Bone marrow (tissue), 2 donors: ENCODE measurements at places on chromosomes 13 and 19.

DNA sequence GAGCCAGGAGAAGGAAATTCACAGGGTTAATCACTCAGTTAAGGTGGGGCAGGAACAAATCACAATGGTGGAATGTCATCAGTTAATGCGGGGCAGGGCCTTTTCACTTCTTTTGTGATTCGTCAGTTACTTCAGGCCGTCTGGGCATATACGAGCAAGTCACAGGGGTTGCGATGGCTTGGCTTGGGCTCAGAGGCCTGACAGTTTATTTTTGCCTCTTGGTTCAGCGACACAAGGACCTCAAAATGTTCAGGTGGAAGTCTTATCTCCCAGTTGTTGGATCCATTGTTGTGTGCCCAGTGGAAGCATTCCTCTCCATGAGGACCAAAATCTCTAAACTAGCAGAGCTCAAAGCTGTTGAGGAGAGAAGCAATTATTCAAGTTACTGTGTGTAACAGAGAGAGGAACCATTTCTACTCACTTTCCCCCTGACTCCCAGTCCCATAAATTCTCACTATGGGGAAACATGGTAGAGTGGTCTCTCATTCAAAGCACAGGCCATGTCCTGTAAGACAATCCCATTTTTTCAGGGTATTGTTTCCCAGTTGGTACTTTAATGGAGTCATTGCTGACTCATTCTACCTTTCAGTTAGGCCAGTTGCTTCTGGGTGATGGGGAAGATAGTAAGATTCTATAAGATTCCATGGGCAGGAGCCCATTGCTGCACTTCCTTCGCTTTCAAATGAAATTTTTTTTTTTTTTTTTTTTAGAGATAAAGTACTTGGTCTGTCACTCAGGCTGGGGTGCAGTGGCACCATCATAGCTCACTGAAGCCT is 8.8 kb upstream of the COX7A1 start:
- no peak for DNase-seq

GRCh38 chr13:90414691-90415596 is 932.5 kb upstream of the MIR17HG start:
- no peak for DNase-seq

DNA sequence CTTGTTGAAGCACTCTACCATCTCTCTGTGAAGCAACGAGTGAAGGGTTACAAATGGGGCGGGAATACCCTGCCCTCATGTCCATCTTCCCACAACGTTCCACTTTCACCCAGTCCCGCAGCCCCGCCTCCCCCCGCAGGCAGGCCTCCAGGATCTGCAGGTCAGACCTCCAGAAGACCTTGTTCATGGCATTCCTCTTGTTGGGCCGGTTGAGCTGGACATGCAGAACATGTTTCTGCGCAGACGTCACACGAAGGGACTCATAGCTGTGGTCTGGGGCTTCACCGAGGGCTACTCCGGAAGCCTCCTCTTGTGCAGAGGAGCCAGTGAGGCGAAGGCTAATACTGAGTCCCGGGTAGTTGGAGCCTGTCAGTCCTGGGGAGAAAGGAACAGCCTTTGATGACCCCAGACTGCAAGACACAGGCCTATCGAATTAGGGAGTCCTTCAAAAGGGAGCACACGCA is 420 bp downstream of the ECH1 start:
- DNase-seq: no peak

DNA sequence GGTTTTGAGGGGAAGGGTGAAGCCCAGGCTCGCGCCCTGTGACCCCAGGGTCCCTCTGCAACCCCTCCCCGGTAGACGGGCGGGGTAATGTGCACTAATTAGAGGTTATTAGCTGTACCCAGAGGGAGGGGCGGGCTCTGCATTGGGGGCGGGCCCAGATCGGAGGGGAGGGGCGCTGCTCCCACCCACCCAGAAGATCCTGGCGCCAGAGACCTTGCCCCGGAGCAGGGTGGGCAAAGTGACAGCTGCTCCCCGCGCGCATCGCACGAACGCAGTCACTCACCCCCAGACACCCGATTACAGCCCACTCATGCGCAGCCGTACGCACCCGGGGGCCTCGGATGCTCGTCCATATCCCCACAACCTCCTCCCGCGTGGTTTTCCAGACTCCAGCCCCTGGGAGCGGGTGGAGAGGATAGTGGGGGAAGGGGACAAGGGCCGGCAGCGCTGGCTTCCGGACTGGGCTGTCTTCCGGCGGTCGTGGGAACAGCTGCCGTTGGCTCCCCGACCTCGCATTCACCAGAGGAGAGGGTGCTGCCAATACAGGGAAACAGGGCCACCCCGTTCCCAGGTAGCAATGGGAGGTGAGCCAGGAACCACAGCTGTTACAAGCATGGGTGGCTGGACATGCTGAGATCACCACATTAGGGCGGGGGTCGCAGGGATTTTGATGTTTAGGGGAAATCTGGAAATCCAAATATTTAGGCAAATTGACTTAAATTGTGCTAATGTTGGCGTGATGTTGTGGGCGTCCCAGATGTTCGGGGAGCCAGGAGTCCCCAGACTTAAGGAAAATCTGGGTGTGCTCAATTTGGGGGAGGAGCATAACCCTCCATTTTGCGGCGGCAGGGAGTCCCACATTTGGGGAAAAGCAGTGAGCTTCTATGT is 2.9 kb upstream of the HOOK2 start:
- DNase-seq: peak; percentile 36

- DNase-seq: no peak
These were observed 97.3 kb downstream of the STARD13 start for GRCh38 chr13:33188093-33188882.

DNA sequence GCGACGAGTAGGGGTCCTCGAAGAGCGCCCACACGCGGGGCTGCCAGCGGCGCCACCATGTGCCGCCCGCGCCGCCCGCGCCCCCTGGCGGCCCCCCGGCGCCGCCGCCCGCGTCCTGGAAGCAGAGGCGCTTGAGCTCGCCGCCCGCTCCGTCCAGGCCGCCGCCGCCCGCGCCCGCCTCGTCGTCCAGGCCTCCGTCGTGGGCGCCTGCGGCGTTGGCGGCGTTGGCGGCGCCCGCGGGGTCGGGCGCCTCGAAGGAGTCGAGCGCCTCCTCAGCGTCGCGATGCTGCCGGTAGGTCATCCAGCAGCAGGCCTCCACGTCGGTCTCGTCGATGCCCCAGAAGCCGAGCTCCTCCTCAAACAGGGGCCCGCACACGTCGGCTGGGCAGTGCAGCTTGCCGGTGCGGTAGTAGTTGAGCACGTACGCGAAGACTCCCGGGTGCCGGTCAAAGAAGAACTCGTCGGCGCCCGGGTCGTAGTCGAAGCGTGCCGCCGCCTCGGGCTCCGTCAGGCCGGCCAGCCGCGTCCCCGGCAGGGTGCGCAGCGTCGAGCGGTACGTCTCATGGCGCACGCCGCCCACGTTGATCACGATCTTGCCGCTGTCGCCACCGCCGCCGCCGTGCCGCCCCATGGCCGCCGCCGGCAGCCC is 829 bp downstream of the KCNC3 start:
- no peak for DNase-seq

DNA sequence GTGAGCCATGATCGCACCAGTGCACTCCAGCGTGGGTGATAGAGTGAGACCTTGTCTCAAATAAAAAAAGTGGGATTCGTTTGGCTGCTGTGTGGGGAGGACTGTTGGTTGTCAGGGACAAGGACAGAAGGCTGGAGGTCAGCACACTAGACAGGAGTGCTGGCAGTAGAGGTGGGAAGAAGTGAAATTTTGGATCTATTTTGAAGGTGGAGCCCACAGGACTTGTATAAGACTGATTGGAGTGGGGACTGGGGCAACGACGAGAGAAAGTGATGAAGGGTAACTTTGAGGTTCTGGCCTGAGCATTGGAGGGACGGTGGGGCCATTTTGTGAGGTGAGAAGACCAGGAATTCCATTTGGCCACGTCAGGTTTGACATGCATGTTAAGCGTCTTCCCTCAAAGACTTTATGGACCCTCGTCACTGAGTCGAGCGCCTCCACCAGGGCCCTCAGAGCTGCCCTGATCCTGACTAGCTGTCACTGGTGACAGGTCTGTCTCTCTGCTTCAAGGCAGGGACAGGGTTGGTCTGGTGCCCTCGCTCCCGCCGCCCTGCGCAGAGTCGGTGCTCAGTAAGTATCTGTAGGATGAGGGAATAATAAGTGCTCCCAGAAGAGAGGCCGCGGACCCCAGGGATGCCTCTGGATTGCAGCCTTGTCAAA is 673 bp downstream of the CTU1 start:
- DNase-seq: no peak

DNA sequence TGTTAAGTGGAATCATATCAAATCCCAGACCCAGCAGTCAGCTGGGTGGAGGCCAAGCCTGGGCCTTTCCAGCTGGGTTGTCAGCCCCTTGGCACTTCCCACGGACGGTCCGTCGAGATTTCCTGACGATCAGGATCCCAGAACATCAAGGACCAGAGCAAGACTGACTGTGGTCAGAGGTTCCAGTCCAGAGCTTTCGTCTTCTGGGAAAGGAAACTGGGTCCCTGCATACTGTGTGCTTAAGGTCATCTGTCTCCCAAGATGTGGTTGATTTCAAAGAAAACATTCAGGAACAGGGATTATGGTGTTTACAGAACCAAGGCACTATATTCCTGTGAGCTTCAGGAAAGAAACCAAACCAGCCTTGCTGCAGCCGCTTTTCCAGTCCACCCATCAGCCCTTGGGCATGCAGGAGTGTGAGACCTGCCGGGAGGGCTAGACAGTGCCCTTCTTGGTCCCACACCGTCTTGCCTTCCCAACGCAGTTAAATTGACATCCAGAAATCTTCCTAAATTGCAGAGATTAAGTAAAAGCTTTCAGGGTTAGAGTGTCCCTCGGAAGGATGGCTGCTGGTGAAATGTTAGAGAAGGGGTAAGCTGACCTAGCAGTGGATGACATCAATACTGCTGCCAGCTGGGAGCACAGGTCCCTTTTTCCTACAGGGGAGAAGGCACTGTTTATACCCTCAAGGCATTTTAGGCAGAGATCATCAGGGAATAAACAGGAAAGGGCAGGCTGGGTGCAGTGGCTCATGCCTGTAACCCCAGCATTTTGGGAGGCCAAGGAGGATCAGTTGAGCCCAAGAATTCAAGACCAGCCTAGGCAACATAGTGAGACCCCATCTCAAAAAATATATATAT is 5.0 kb upstream of the C19orf33 start:
- DNase-seq: no peak

DNA sequence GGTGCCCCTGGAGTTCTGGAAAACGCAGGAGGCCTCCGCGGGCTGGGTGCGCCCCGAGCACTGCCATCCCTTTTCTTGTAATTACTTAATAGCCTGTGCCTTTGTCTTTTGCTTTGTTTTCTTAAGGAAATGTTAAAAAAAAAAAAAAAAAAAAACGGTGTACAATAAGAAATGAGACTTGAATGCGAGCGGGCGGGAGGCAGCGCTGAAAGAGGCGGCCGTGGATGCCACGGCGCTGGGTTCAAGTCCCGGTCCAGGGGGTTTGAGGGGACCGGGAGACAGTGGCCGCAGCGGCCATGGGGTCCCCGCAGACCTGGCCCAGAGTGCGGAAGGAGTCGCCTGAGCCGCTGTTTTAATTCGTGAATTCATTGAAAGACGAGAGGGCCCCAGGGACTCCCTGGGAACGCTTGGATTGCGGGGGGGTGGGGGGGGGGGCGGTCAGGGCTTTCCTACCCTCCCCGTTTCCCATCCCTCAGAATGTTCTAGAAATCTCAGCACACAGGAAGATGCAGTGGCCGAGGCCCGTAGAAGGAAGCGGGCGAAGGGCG is 349.2 kb upstream of the ARGLU1 start:
- DNase-seq: no peak

DNA sequence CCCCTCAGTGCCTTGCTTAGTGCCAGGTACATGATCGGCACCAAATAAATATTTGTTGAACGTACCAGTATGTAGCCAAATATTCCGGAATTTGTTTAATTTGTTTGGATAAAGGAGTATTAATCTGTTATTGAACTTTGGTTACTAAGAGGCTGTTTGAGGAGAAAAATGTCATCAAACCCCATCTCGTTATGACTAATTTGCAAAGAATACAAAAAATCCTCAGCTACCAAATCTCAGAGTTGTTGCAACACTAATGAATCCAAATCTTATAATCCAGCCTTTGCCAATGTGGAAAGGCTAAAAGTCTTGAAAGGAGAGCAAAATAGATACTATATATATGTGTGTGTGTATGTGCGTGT is 79.5 kb downstream of the KLF5 start:
- DNase-seq: no peak

DNA sequence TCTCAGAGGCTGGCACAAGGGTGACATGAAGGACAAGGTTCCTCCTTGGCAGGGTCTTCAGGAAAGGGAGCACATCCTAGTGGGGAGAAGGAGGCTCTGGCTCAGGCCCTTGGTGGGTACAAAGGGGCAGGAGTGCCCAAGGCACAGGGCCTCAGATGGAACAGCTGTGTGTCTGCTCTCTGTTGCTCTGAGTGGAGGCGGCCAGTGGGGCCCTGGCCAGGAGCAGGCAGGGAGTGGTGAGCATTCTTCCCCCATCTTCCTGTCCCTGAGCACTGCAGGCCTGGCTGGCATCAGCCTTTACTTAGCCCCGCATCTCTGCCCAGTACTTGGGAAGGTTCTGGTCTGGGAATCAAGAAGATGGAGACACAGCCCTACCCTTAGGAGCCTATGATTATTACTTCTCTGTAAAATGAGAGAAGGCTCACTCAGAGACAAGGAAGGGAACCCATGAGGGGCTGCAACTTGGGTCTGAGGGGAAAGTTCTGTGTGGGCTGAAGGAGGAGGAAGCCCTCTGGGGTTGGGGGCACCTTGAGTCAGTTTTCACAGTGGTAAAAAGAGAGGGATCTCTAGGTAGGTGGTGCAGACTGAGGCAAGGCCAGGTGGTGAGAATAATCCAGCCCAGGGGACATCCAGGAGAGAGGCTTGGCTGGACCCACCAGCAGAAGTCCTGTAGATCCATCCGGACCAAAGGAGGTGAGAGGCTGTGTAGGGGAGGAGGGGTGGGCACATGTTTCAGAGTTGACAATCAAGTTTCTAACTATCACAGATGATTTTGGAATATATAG is 173.5 kb downstream of the TSHZ3 start:
- no peak for DNase-seq

- no peak for DNase-seq
These were observed 2.1 kb downstream of the NFIX start for GRCh38 chr19:12997179-12997966.

DNA sequence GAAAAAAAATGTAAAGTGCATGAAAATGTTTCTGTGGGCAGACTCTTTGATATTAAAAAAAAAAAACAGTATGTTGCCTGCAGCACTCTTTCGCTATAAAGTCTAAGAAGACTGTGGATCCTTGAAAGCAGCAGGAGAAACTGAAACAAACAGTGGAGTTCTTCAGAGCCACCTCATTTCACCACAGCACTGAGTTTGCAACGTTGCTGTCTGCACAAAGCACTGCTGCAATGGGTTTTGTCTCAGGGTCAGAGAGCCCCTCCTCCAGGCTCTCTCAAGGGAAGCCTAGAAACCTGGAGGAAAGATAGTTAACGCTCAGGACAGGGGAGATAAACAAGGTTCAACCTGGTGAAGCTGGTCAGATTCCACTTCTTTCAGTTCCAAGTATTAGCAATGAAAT is 248.7 kb downstream of the EFNB2 start:
- no peak for DNase-seq

- DNase-seq: no peak
These were observed 301.7 kb upstream of the SPRY2 start for GRCh38 chr13:80642641-80643040.
